Central memory CD8-positive, alpha-beta T cell (primary cell): ENCODE measurements at places on chromosomes 7 and 10.

GRCh38 chr7:8418629-8419245 lies 14.7 kb upstream of the NXPH1 start:
- H3K27me3 ChIP-seq, result peaks cover 12% of the 10 kb centered on the region
- no peak for DNase-seq
- no peaks in the 10 kb centered on the region for H3K4me1 ChIP-seq
- H3K4me3 ChIP-seq, result no peak overlapping the region

- no peak overlapping the region for H3K4me3 ChIP-seq
- peaks cover 2% of the 10 kb centered on the region for H3K36me3 ChIP-seq
- H3K27me3 ChIP-seq, result peaks cover 28% of the 10 kb centered on the region
Observed at GRCh38 chr10:58508316-58508715, 4.4 kb upstream of the BICC1 start.

DNA sequence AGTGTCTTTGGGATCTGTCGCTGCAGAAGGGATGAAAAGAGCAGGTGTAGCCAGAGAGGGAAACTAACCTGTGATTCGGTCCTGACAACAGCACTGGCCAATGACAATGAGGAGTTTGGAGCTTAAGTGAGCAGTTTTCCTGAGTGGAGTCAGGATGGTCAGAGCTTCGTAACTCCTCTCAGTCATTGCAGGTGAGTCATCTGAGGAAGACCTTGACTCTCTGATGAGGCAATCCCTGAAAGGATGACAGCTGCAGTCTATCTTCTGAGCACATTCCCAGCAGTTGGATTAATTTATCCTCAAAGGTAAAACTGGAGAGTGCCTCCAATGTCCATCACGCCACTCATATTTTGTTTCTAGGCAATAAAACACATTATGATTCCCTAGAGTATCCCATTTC lies 401.9 kb downstream of the POM121L12 start:
- H3K27me3 ChIP-seq, result no peaks in the 10 kb centered on the region
- H3K27ac ChIP-seq, result no peak overlapping the region
- DNase-seq, result no peak
- no peaks in the 10 kb centered on the region for H3K36me3 ChIP-seq
- no peaks in the 10 kb centered on the region for H3K4me1 ChIP-seq

- no peaks in the 10 kb centered on the region for H3K36me3 ChIP-seq
- H3K27ac ChIP-seq, result peak overlapping the region; percentile 85
- peaks cover 39% of the 10 kb centered on the region for H3K4me1 ChIP-seq
- peaks cover 19% of the 10 kb centered on the region for H3K27me3 ChIP-seq
- H3K4me3 ChIP-seq, result no peak overlapping the region
- no peak for DNase-seq
Observed at GRCh38 chr10:43781480-43782361, 133.0 kb upstream of the ZNF32 start.

GRCh38 chr7:46630031-46630430 lies 709.0 kb upstream of the IGFBP3 start:
- no peaks in the 10 kb centered on the region for H3K27me3 ChIP-seq
- DNase-seq, result no peak
- H3K27ac ChIP-seq, result no peak overlapping the region
- H3K36me3 ChIP-seq, result peaks cover 1% of the 10 kb centered on the region
- no peak overlapping the region for H3K4me3 ChIP-seq
- no peaks in the 10 kb centered on the region for H3K4me1 ChIP-seq

DNA sequence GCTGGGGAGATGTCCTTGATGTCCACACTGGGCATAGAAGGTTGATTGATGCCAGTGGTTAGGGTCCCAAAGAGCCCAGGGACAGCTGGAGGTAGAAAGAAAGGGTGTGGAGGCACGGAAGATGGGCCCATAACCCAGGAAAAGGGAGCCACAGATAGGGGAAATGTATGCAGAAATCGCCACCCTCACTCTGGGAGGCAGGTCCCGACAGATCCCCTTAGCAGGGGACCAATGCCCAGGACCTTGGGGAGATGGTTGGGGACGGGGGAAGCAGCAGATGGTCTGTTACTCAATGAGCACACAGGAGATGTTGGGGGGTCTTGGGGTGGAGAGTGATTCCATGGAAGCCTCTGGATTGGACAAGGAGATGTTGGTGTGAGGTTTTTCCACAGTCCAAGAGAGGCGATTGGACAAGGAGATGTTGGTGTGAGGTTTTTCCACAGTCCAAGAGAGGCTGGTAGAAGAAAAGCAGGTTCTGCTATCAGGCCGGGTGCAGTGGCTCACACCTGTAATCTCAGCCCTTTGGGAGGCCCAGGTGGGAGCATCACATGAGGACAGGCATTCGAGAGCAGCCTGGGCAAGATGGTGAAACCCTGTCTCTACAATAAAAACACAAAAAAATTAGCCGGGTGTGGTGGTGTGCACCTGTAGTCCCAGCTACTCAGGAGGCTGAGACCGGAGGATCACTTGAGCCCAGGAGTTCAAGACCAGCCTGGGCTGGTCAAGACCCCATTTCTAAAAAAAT lies 7.0 kb upstream of the PPP1R35 start:
- peaks cover 5% of the 10 kb centered on the region for H3K4me1 ChIP-seq
- H3K36me3 ChIP-seq, result peaks cover 2% of the 10 kb centered on the region
- H3K27ac ChIP-seq, result peak overlapping the region; percentile 36
- H3K4me3 ChIP-seq, result no peak overlapping the region
- H3K27me3 ChIP-seq, result no peaks in the 10 kb centered on the region
- no peak for DNase-seq

GRCh38 chr7:156927571-156928405 lies 21.7 kb upstream of the NOM1 start:
- peaks cover 24% of the 10 kb centered on the region for H3K27me3 ChIP-seq
- peaks cover 12% of the 10 kb centered on the region for H3K36me3 ChIP-seq
- H3K27ac ChIP-seq, result no peak overlapping the region

GRCh38 chr10:50512214-50512595 lies 111.6 kb downstream of the SGMS1 start:
- H3K36me3 ChIP-seq, result peaks cover 13% of the 10 kb centered on the region
- H3K27me3 ChIP-seq, result no peaks in the 10 kb centered on the region
- peak overlapping the region; percentile 61 for H3K27ac ChIP-seq
- H3K4me3 ChIP-seq, result peak overlapping the region; percentile 74

DNA sequence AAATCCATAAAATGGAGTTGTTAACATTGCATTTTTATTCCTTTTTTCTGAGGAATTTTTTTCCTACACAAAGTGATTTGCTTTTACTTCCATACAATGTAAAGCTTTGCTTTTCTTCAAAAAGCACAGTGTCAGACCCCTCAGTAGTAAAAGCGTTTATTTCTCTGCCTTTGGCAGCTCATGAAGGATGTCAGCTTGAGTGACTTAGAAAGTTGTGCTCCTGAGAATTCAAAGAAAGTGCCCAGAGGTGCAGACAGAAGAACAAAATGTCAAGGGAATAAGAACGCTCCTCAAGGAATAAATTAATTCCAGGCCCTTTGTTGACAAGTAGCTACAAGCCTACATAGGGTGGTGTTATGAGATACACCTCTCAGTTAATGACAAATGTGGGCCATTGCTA lies 369.3 kb upstream of the ADARB2 start:
- H3K4me1 ChIP-seq, result no peaks in the 10 kb centered on the region
- no peak overlapping the region for H3K4me3 ChIP-seq
- H3K27ac ChIP-seq, result no peak overlapping the region
- DNase-seq, result no peak

- no peaks in the 10 kb centered on the region for H3K4me1 ChIP-seq
- H3K4me3 ChIP-seq, result no peak overlapping the region
- no peak overlapping the region for H3K27ac ChIP-seq
- no peak for DNase-seq
Observed at GRCh38 chr10:3592424-3592823, 192.6 kb downstream of the KLF6 start.

GRCh38 chr10:104391150-104391968 lies 37.7 kb downstream of the CFAP58 start:
- H3K4me1 ChIP-seq, result peaks cover 33% of the 10 kb centered on the region
- H3K27me3 ChIP-seq, result peaks cover 23% of the 10 kb centered on the region
- no peak overlapping the region for H3K27ac ChIP-seq
- DNase-seq, result no peak
- no peaks in the 10 kb centered on the region for H3K36me3 ChIP-seq
